ENCODE measurements at places on chromosomes 16 and 17.

- no peak for ATAC-seq
Observed at GRCh38 chr16:63461248-63461841, 1425.1 kb upstream of the CDH8 start.

GRCh38 chr17:2946144-2946543 lies 117.3 kb downstream of the OR1D5 start:
- no peak for ATAC-seq

DNA sequence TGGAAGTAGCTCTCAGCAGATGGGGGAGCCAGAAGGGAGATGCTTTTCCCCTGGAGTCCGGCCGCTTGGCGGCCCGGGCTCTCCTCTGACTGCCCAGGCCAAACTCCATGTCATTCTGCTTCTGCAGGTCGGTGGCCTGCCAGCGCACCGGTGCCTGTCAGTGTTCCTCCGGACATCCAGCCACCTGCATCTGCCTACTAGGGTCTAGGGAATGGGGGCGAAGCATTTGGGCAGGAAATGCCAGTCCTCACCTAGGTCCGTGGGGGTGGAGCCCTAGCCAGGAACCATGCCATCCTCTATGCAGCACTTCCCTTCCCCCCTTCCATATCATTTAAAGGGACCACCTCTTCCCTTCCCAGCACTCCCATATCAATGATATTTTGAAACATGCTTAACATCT lies 34.2 kb downstream of the GJC1 start:
- ATAC-seq: no peak

GRCh38 chr17:42754782-42755181 lies 6.2 kb upstream of the RAMP2 start:
- no peak for ATAC-seq

GRCh38 chr16:30478766-30479478 lies 6.4 kb downstream of the ITGAL start:
- ATAC-seq: peak; percentile 73

- no peak for ATAC-seq
Observed at GRCh38 chr17:58231641-58232040, 6.7 kb upstream of the LPO start.

GRCh38 chr16:56357241-56357764 lies 68.0 kb downstream of the AMFR start:
- peak; percentile 28 for ATAC-seq

DNA sequence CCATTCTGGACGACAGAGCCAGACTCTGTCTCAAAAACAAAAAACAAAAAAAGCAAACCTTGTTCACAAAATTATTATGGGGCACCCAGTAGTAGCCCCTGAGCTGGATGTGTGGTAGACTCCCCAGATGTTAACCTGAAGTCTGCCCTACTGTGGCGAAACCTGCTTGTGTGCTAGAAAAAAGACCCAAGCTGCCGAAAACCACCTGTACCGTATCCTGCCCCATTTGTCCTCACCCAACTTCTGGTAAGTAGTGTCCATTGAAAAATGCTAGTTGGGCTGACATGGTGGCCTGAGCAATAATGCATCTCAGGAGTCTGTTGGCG lies 9.1 kb downstream of the RMI2 start:
- ATAC-seq: peak; percentile 57

DNA sequence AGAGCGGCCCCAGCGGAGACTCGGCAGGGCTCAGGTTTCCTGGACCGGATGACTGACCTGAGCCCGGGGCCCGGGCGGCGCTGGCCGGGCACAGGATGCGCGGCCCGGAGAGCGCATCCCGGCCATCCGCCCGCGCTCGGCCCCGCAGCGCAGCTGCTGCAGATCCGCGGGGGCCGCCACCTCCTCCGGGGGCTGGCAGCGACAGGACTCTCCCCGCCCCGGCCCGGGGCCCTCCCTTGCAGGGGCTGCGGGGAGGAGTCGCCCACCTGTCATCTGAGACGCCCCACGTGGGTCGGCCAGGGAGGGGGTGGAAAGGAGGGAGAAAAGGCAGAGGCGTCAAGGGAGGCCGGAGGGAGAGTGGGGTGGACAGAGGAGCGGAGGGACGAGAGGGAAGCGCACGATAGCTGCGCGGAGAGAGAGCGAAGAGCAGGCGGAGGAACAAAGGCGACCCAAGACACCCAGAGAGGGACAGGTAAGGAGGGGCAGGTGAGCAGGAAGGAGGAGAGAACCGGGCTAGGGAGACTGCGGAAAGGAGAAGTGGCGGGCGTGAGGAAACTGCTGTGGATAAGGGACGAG lies 471 bp upstream of the PRKAR1A start:
- ATAC-seq: peak; percentile 85

- ATAC-seq: no peak
Observed at GRCh38 chr17:6497496-6498221, 53.4 kb downstream of the PIMREG start.

GRCh38 chr17:79619196-79619595 lies 8.3 kb upstream of the RBFOX3 start:
- no peak for ATAC-seq

DNA sequence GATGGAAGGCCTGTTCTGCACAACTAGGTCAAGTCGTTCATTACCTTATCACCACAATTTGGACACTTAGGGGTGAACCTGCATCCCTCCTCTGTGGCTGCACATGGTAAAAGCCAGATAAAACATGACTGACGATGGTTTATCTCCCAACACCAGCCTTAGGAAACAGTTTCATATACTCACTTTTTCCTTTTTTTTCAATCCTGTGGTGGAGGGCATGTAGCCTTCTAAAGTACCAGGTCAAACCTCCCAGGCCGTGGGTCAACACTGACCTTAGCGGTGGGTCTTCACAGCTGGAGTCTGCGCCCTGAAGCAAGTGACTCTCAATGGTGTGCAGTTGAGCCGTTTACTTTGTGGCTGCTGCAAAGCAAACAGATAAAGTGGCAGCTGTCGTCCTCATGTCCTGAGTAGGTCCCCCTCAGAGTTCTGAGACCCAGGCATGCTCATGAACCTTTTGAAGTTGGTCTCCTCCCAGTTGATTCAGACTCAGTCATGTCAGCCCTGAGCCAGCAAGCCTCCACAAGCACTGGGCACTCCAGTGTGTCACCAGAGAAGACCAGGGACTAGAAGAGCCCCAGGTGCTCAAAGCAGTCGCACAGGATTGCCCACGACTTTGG lies 5.9 kb downstream of the FAHD1 start:
- no peak for ATAC-seq

DNA sequence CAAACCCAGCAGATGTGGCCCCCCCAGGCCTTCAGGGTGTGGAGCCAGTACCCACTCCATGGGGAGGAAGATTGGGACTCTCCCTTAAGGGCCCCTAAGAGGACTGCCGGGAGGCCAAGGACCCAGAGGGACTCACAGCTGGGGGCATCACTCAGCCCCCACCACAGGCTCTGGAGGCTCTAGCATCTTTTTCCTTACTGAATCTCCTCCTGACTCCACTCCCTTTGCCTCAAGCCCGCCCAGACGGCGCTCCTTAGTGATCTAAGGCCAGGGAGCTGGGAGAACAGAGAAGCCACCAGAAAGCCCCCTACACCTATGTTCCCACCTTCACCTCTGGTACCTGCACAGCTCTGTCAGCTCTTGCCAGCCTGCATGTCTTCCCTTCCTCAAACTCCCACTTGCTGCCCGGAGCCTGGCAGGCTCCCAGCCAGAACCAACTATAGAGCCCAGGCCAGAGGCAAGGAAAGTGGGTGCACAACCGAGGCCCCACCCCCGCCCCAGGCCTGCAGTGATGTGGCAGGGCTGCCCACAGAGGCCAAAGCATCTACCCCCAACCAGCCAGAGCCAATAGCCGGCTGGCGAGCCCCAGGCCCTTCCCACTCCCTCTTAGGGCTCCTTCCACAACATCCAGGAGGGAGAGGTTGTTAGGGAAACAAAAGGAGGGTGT lies 22.3 kb upstream of the MPO start:
- no peak for ATAC-seq

DNA sequence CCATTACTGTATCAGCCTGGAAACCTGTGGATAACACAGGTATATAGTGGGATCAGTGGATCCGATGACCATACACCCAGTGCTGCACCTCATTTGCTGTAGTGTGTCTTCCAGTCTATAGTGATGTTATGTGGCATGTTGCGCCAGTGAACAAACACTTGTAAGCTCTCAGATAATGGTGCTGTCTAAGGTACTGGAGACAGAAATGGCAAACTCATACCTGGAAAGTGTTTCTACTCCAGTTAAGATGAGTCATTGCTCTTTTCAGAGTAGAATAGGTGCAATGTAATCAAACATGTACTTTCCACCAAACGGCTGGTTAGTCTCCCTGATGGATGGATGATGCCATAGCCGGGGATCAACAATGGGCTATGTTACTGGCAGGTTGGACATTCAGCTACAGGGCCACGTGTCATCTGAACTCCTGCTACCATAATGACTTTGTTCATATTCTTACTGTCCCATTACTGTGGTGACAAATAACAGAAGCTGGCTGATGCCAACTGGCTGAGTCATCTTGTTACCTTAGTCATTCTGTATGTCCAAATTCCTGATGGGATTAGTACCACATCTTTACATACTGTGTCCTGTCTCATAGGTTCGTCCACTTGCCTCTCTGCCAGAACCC lies 6.3 kb downstream of the CCL11 start:
- no peak for ATAC-seq

DNA sequence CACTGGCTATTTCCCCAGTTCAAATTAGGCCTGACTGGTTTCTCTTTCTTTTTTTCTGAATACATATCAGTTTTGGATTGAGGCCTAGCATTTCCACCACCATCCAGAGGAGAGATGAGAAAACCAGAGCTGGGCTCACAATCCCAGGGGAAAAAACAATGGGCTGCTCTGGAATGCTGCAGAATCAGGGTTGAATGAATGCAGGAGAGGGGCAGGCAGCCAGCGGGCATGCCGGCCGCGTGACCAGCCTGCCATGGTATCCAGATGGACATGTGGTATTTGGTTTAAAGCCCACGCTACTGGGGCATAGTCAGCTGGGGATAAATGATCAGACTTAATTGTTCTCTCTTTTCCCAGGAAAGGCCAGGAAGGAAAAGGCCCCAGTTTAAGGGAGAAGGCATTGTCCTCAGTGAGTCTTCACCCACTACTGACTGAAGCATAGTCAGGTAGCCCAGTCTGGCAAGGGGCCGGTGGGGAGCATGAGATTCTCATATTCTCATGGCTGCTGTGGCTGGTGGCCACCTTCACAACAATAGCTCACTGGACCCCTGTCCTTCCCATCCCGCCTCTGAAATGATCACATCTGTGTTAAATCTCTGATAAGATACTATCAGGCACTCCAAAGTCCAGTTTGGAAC lies 38.7 kb upstream of the RHOT1 start:
- no peak for ATAC-seq

GRCh38 chr17:49887744-49888360 lies 40.0 kb upstream of the TAC4 start:
- ATAC-seq: no peak

DNA sequence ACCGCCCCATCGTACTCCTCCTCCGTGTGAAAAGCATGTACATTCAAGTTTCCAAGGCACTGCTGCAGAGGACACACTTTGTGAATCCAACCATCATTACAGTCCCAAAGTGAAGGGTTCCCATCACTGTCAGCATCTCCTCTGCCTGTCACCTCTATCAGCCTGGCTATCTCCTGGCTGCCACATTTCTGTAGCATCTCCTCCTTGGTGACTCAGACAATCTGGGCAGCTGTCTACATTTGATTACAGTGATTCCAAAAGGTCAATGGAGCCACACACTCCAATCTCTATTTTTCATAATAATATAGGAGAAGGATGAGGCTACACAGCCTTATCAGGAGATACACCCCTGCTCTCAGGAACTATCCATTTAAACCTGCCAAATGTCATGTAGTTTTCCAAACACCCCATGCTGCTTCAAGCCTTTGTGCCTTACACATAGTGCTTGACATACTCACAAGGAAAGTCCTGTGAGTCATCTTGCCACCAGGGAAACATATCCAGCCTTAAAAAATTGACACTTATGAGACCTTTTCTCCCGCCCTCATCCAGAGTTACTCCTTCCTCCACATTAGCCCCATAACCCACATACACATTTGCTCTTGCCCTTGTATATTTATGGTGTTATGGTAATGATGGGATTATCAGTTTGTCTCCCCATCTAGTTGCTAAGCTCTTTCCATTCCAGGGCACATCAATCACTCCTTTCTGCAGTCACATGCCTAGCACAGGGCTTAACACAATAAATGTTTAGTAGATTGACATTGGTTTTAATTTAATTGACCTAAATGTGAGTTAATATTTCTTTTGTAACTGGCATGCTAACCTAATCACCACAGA lies 250.1 kb upstream of the CDH5 start:
- no peak for ATAC-seq

DNA sequence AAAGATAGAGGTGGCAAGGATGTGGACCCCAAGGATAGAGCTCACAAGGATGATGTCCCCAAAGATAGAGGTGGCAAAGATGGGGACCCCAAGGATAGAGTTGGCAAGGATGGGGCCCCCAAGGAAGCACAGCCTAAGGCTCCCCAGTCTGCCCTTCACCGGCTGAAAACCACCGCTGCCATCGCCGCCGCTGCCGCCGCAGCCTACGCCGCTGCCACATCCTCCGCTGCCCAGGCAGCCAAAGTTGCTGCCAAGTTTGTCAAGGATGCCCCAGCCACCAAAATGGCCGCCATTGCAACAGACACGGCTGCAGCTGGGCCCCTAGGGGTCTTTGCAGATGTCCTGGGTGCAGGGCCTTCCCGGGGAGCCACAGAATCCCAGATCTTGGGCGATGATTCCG lies 19.9 kb downstream of the C16orf96 start:
- no peak for ATAC-seq

DNA sequence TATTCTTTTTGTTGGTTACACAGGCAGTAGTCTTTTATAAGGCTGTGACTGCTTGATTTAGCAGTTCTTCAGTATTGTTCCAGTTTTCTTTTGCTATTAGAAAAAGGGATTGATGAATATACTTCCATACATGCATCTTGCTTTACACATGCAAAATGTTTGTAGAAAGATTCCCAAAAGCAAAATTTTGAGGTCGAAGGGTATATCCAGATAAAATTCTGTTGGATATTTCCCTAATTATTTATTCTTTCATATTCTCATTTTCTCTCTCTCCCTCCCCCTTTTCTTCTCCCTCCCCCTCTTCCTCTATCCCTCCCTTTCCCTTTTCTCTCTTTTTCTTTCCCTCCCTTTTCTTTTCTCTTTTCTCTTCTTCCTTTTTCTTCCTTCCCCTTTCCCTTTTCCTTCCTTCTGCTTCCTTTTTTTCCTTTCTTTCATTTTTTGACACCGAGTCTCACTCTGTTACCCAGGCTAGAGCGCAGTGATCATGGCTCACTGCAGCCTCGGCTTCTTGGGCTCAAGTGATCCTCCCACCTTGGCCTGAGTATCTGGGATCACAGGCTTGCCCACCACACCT lies 46.9 kb upstream of the ADCY7 start:
- ATAC-seq: no peak

DNA sequence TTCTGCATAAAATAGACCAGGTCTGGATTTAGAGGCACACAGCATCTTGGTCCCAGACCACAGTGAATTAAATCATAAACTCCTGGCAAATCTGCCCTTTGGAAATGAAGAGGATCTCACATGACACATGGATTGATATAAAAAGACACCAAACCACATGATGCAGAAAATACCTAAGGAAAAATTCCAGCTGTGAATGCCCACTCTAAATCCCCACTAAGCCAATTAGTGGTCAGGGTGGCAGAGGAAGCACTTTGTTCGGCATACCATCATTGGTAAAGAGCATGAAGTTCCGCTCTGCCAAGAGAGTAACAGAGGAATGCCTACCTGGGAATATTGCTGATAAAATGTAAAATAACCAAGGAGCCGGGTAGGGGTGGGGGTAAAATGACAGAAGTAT lies 32.4 kb upstream of the NOL11 start:
- no peak for ATAC-seq
